ENCODE measurements at places on chromosomes 3 and 15.

DNA sequence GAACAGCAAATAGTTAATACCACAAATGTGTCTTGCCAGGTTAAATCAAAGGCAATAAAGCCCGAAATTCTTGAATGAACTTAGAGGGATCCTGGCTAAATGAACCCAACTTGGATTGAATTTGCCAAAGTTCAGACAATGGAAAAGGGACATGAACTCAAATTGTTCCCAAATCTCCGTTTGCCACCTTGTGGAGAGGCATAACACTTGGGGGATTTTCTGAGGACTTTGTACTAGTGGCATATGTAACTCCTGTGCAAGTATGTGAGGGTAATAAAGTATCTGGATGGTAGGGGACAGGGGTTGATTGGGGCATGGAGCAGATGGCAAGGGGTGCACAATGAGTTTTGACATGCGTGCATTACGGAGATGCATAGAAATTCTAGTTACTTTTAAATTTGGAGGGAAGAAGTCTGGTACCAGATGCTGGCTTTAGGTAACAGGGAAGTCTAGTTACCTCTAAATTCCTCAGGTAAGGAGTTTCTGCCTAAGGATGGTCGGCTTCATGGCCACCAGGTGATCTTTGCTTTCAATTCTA lies 1.2 kb upstream of the TCAIM start:
- DNase-seq, result peak; percentile 27

DNA sequence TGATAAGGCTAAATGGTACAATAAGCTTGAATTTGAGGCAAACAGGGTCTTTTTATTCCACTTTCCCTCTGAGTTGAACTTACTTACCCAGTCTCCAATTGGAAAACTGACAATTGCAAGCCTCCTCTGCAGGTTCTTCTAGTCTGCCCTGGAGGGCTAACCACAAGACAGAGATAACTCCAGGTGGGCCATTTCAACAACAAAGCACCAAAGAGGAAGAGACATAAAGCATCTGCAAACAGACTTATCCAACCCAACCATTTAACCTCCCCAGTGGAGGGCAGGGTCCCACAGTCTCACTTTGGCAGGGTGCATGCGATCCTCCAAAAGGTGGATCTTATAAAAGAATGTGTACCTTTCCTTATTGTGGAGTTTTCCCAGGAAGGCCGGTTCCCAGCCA lies 525.8 kb downstream of the DIPK2A start:
- DNase-seq, result no peak

DNA sequence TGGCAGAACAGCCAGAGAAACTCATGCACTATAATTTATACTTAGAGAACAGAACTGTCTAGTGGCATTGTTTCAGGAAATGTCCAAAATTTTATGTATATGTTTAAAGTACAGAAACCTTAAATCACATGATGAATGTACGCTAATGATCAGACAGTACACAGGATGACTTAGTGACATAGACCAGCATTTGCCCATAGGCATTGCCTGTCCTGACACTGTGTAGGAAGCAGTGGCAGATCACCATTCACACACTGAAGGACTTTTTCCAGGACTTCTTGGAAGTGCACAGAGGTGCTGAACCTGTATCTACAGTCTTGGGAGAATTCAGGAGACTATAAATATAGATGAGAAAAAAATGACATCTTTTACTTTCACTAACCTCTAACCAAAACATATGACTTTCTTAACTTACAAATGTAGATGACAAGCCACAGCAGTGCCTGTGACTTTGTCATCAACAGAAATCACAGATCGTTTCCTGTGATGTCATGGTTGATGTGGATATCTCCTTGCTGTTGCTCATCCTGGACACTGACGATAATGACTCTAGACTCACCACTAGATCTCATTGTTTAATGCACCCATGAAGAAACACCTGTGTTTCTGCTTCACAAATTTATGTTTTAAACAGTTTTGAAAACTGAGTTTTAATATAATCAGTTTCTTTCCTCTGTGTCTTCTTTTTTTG lies 183.2 kb downstream of the CACNA2D3 start:
- no peak for DNase-seq

- peak; percentile 81 for DNase-seq
Measured at GRCh38 chr15:74132681-74133651, 2.6 kb downstream of the ISLR2 start.

DNA sequence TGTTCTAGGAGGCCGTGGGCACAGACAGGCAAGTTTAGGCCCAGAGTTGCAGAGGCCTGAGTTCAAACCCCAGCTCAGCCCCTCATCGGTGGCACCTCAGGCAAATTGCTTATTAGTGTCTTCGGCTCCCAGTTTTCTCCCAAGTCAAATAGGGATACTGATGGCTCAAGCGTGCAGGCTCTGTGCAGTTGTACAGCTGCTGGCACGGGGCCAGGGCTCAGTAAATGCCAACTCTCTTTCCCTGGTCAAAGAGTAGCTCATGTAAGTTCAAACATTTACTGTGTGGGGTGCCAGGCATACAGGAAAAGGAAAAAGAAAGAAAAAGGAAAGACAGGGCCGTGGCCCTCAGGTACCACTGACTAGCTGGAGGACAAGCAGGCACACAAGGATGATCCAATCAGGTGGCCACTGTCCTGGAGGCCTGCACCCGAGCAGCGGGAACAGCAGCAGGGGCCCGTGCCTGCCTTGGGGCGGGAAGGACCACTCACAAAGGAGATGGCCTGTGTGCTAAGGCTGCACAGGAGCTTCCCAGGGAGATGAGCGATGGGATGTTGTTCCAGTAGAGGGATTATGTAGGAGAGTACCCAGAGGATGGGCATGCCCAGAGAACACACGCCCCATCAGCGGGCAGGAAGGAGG lies 70.8 kb downstream of the TBC1D2B start:
- DNase-seq, result no peak

- no peak for DNase-seq
Measured at GRCh38 chr3:39752019-39752637, 57.3 kb upstream of the MYRIP start.

- no peak for DNase-seq
Measured at GRCh38 chr15:83926116-83926515, 272.2 kb downstream of the ADAMTSL3 start.

GRCh38 chr15:39434751-39435238 lies 146.1 kb upstream of the THBS1 start:
- no peak for DNase-seq

- DNase-seq, result no peak
Measured at GRCh38 chr3:122946185-122946584, 81.4 kb downstream of the SEMA5B start.

- DNase-seq, result peak; percentile 88
Measured at GRCh38 chr3:147411238-147411814, 2.2 kb downstream of the ZIC1 start.

GRCh38 chr3:194093842-194094241 lies 42.1 kb upstream of the HES1 start:
- no peak for DNase-seq

DNA sequence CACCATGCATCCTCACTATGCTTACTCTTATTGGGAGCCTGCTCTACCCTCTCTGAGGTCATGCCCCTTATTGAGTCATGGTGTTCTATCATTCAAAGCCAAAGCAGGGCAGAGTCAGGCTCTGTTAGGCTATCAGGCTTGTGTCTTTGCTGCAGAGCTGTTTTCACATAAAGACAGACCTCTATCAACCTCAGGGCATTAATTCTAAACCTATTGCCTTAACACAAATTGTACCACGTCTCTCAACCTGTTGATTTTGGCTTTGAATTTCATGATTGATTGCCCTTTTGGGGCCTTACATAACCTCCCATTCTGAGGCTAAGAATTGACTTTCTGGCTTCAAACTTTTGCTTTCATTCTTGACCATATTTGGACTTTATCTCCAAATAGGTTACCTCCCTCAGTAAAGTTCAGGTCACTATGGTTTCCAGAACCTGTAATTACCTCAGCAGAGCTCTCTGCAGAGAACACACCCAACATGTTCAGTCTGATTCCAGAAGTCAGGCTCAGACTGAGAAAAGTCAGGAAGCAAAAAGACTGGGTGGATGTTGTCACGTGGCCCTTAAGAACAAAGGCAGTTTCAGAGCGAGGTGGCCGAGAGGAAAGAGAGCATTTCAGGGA lies 221.4 kb upstream of the NANOGP8 start:
- no peak for DNase-seq
